ENCODE measurements at places on chromosomes 12 and 14. TPM values are rescaled to one million over a fixed set of nuclear protein-coding genes. Genes with fewer than 3 reads are reported as not detected.

The HHIPL1 gene
- polyA plus RNA-seq: 1.1 TPM

The DEGS2 gene
- polyA plus RNA-seq: not detected

The DTX1 gene
- polyA plus RNA-seq: 0.05 TPM

The SCN8A gene
- polyA plus RNA-seq: 12.5 TPM

The MAP1LC3B2 gene
- polyA plus RNA-seq: 3.1 TPM

The KCNK13 gene
- not detected for polyA plus RNA-seq

The DAO gene
- polyA plus RNA-seq: not detected

The TAS2R30 gene
- polyA plus RNA-seq: 0.07 TPM

The CACNA1C gene
- 5.9 TPM for polyA plus RNA-seq

The SETD3 gene
- 25.0 TPM for polyA plus RNA-seq

- DNase-seq: no peak
These were observed 5.9 kb upstream of the RPL41 start for GRCh38 chr12:56110571-56110970.

DNA sequence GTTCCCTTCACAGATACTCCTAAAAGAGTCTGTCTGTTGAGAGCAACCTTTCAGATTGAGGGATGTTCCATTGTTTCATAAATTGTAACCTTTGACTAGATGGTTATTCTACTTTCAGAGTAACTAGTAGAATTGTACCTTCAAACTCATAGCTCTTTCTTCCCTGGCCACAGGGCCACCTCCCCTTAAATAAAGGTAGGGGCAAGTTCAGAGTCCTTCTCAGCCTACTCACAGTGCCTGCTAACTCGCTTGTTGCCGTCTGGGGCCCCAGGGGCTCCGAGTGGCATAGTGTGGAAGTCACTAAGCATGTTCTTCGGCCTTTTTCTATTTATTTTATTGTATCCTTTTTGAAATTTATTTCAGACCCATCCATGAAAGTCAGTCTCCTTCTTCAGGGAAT lies 250.4 kb downstream of the ALX1 start:
- no peak for DNase-seq

- DNase-seq: no peak
These were observed 890.2 kb downstream of the FLRT2 start for GRCh38 chr14:86420131-86420530.

- no peak for DNase-seq
These were observed 21.1 kb downstream of the ZFHX2 start for GRCh38 chr14:23530375-23531055.

- no peak for DNase-seq
These were observed 85.7 kb downstream of the BORCS5 start for GRCh38 chr12:12442548-12443071.

- no peak for DNase-seq
These were observed 200.3 kb upstream of the NPAS3 start for GRCh38 chr14:32738206-32738871.

- DNase-seq: no peak
These were observed 48.9 kb downstream of the MAX start for GRCh38 chr14:65053466-65053865.

- DNase-seq: no peak
These were observed at the start of gene SLC6A12 for GRCh38 chr12:214003-214741. SLC6A12 (minus strand) TSS chr12:214157; CDS start chr12:209986, 4,171 bp downstream.

DNA sequence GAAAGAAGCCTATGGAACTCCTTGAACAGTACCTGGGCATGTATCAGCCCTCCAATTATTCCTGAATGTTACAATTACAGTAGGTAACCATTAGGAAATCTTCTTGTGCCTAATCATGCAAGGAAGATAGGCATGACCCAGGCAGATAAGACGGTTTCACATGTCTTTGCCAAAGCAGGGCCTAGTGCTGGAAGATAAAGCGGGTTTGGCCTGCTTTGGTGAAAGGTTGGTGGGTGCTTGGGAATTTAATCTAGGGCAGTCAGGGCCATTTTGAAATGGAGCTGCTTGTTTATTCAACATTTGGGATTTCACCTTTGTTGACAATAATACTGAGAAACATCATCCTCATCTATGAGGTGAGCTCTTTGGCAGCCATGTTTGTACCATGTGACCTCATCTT lies 12.5 kb upstream of the SRSF5 start:
- DNase-seq: no peak

GRCh38 chr14:89890589-89890988 lies 63.9 kb downstream of the EFCAB11 start:
- no peak for DNase-seq

DNA sequence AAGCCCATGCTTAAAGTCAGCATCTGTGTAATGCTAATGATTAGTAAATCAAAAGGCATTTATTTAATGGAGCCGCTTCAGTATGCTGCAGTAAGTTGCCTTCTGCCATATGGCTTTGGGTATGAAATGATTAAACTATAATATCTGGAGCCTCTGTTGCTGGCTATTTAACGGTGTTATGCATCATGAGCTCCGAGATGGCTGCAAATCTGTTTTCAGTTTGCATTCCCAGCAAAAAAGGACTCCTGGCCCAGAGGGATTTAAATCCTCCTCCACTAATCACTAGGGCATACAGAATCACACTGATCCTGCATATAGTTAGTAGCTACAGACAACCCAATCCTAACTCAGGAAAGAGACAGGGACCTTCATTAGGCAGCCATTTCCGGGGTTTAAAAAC lies 171.5 kb upstream of the EEA1 start:
- DNase-seq: no peak

GRCh38 chr12:9464408-9464807 lies 143.3 kb downstream of the KLRB1 start:
- no peak for DNase-seq

- DNase-seq: no peak
These were observed 36.4 kb downstream of the ALDH2 start for GRCh38 chr12:111803038-111803626.

GRCh38 chr12:121089031-121089812 lies 43.5 kb upstream of the P2RX7 start:
- no peak for DNase-seq

GRCh38 chr12:122139266-122139665 lies 34.8 kb downstream of the IL31 start:
- no peak for DNase-seq

DNA sequence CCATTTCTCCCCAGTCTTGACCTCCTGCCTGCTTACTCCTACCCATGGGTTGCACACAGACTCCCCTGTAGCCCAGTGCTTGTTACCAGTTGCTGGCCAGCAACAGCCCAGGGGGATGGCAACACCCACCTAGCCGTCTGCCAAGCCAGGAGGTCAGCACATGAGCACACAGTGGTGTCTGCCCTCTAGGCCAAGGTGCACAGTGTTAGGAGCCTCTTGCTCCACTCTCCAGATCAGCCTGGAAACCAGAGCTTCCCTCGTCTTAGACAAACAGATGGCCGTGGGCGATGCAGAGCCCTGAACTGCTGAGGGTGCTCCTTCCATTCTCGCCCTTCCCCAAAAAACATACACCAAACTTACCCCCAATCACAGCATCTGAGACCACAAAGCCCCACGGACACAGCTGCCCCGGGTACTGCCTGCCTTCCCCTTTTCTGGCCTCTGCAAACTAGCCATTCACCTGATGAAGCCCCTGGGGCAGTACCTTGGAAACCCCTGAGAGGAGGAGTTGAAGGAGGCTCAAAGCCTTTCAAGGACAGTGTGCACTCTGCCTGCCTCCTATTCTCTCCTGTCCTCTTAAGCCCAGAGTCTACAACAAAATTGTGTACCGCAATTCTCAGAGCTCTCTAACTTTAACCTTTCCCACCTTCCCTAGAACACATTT lies 1.0 kb upstream of the GPD1 start:
- DNase-seq: no peak

- no peak for DNase-seq
These were observed 1145.2 kb downstream of the AACS start for GRCh38 chr12:126210448-126210847.

GRCh38 chr14:49940808-49941421 lies 48.0 kb downstream of the ARF6 start:
- no peak for DNase-seq

- DNase-seq: no peak
These were observed 1.7 kb downstream of the PIP4K2C start for GRCh38 chr12:57592551-57593165.

- no peak for DNase-seq
These were observed 140.0 kb downstream of the MON2 start for GRCh38 chr12:62606654-62607053.

- no peak for DNase-seq
These were observed 125.5 kb upstream of the PRKD1 start for GRCh38 chr14:30053103-30053502.

DNA sequence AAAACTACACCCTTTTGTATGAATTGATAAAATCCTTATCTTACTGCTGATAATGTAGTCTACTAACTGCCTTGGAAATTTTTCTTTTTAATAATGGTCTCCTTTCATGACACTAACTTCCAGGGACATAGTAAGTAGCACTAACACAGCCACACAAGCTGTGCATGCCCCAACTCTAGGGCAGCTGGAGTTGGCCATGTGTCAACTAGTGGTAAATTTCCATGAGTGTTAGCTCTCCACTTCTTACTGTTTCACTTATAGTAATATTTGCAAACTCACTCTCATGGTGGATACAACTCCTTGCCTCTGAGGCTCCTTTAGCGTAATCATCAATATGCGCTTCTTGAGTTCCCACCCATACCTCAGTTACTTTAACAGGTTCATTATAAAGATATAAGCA lies 38.0 kb downstream of the LGR5 start:
- DNase-seq: no peak
